Breast epithelium (tissue), 4 donors: ENCODE measurements at places on chromosomes 2 and 18.

DNA sequence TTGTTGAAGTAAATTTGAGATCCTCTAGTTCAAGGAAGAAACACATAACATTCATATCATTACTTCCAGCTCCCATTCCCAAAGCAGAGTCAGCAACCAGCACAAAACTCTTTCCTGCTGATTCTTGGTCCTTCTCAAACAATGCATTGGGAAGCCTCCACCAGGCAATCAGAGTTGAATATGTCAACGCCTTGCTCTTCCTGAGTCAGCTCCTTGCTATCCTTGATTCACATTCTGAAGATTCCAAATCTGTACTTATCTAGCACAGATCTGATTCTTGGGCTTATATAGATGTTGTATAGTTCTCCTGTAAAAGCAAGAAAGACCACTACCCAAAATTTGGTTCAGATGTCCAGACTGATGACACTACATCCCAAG is 29.6 kb downstream of the CFAP210 start:
- H3K4me3 ChIP-seq: no peak overlapping the region
- H3K27ac ChIP-seq: no peak overlapping the region
- no peak for DNase-seq
- no peaks in the 10 kb centered on the region for H3K36me3 ChIP-seq
- H3K4me1 ChIP-seq: no peaks in the 10 kb centered on the region

- no peaks in the 10 kb centered on the region for H3K27me3 ChIP-seq
- H3K36me3 ChIP-seq: peaks cover 7% of the 10 kb centered on the region
- no peak for DNase-seq
- no peak overlapping the region for H3K4me3 ChIP-seq
- H3K4me1 ChIP-seq: no peaks in the 10 kb centered on the region
Measured at GRCh38 chr2:43950383-43951008, 45.3 kb downstream of the LRPPRC start.

DNA sequence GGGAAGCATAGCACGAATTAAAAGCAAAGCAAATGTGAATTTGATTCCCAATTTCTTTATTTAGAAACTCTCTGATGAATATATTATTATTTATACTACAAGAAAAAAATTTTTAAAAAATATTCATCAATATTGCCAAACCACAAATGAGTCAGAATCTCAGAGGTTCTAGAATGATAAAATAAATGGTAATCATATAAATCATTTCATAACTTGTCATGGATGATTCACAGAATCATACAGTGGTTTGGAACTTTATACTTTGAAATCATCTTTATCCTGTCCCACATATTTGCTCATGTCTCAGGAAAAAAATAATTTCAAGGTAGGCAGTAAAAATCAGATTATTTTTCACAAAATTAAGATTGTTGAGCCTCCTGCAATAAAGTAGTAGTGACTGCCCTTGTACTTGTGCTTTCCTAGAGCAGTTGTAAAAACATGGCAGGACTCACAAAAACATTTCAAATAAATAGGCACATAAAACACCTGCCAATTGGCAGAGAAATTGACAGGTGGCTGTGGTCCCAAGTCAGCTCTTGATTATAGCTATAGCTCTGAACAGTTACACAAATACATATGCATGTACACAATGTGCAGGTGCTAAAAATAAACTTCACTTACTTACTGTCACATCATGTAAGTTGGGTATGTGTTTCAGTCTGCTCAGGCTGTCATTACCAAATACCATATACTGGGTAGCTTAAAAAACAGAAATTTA is 273.9 kb upstream of the SESTD1 start:
- no peak overlapping the region for H3K27ac ChIP-seq
- no peaks in the 10 kb centered on the region for H3K4me1 ChIP-seq
- no peak for DNase-seq
- H3K4me3 ChIP-seq: no peak overlapping the region
- no peaks in the 10 kb centered on the region for H3K36me3 ChIP-seq

GRCh38 chr2:174085781-174086180 is 120.6 kb upstream of the SP3 start:
- no peak overlapping the region for H3K4me3 ChIP-seq
- no peaks in the 10 kb centered on the region for H3K36me3 ChIP-seq
- no peaks in the 10 kb centered on the region for H3K4me1 ChIP-seq
- H3K27ac ChIP-seq: no peak overlapping the region
- H3K27me3 ChIP-seq: no peaks in the 10 kb centered on the region

GRCh38 chr2:236254001-236254400 is 10.2 kb downstream of the ASB18 start:
- H3K27ac ChIP-seq: no peak overlapping the region
- no peaks in the 10 kb centered on the region for H3K4me1 ChIP-seq
- no peaks in the 10 kb centered on the region for H3K27me3 ChIP-seq
- no peaks in the 10 kb centered on the region for H3K36me3 ChIP-seq

DNA sequence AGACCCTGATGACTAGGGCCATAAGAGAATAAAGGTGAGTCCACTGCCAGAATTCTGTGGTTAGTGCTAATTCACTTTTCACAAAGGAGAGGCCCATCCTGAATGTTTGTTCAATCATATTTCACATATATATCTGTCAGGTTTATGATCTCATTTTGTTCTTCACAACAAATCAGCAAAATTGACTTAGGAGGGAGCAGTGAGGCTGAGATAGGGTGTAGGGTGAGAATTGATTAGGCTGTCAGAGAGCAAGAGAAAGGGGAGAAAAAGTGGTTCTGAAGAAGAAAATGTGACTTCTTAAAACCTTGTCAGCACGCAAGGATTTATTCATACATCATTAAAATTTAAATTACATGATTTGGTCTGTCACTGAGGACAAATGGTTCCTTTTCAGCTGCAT is 117.7 kb downstream of the FHOD3 start:
- no peaks in the 10 kb centered on the region for H3K4me1 ChIP-seq
- DNase-seq: no peak

DNA sequence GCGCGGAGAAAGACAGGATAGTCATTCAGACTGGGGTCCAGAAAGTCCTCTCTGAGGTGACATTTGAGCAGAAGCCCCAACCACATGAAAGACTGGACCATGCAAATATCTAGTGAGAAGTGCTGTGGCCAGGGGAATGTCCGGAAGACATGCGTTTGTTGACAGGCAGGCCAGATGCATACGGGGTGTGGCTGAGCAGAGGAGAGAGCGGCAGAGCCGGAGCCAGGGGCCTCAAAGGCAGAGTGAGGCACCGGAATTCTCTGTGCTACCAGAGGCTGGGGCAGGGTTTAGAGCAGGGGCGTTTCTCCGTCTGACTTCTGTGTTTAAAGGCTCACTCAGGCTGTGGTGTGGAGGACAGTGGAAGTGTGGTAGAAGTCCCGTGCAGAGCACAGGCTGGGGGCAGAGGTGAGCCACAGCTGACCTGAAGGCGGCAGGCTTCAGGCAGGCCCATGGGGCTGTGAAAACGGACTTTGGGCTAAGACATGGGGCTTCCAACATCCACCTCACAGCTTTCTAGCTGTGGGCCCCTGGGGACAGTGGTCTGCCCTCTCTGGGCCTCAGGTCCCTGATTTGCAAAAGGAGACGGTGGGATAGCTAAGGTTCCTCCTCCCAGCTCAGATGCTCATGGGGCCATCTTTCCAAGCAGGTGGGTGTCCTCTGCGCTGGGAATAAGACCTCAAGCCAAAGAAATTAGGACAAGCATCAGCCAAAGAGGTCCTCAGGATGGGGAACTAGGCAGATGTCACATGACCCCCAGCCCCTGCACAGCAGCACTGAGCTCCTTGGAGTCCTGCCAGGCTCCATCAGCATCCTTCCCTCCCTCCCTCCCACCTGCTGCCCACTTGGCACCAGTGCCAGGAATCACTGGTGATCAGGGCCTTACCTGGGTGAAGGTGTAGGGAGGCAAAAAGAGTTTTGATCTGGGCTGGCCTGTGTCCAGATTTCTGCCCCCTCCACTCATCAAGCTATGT is 11.2 kb downstream of the RUFY4 start:
- DNase-seq: no peak
- H3K4me3 ChIP-seq: no peak overlapping the region
- H3K4me1 ChIP-seq: no peaks in the 10 kb centered on the region

- no peaks in the 10 kb centered on the region for H3K4me1 ChIP-seq
- H3K27me3 ChIP-seq: no peaks in the 10 kb centered on the region
- DNase-seq: no peak
- H3K36me3 ChIP-seq: no peaks in the 10 kb centered on the region
Measured at GRCh38 chr2:203328760-203329540, 756 bp downstream of the ABI2 start.

- H3K36me3 ChIP-seq: no peaks in the 10 kb centered on the region
- no peak for DNase-seq
- no peaks in the 10 kb centered on the region for H3K27me3 ChIP-seq
- H3K4me3 ChIP-seq: no peak overlapping the region
Measured at GRCh38 chr2:217837530-217837929, 165.3 kb downstream of the TNS1 start.

DNA sequence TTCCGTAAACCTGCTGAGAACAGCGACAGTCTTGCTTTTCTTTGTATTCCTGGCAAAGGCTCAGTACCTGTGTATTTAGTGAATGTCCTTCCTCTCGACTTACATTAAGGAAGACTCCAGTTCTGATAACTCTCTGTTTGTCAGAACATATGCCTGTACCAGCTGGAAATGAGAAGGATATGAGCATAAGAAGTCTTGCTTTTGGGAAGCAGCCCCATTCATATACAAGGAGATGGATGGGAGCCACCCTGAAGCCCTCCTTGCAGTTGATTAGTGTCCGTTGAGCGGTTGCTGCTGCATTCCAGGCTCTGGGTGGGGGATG is 59.8 kb downstream of the SH3BP4 start:
- no peak for DNase-seq
- H3K36me3 ChIP-seq: no peaks in the 10 kb centered on the region
- H3K4me3 ChIP-seq: no peak overlapping the region
- no peak overlapping the region for H3K27ac ChIP-seq
- H3K27me3 ChIP-seq: no peaks in the 10 kb centered on the region
- no peaks in the 10 kb centered on the region for H3K4me1 ChIP-seq

DNA sequence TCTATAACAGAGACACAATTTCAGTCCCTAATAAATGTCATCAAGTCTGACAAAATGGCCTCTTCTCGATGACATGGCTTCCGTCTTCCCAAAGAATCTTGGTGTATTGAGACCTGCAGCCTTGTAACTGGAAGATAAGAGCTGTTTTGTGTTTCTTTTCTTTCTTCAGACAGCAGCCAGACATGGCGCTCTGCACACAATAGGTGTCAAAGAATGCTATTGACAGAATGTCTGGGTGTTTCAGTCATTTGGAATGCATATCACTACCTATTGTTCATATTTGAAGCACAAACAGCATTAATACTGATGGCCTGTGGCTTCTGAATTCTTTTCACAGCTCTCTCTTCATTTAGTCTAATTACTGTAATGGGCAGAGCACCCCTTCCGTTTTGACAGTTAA is 344.8 kb downstream of the RPRM start:
- H3K27me3 ChIP-seq: no peaks in the 10 kb centered on the region
- no peaks in the 10 kb centered on the region for H3K4me1 ChIP-seq
- no peak for DNase-seq
- no peak overlapping the region for H3K27ac ChIP-seq
- no peak overlapping the region for H3K4me3 ChIP-seq
- H3K36me3 ChIP-seq: no peaks in the 10 kb centered on the region

DNA sequence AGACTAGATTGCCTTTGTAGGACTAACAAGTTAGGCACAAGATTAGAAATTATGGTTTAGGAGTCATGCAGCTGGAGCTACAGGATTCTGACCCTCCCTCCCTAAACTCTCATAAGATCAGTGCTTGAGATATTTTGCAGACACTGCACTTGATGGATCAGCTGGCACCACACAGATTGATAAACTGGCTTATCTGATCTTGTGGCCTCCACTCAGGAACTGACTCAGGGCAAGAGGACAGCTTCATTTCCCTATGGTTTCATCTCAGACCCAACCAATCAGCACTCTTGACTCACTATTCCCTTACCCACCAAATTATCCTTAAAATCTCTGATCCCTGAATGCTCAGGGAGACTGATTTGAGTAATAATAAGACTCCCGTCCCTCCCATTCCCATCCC is 152.3 kb downstream of the DIS3L2 start:
- H3K27me3 ChIP-seq: no peaks in the 10 kb centered on the region
- H3K27ac ChIP-seq: no peak overlapping the region
- no peak for DNase-seq

DNA sequence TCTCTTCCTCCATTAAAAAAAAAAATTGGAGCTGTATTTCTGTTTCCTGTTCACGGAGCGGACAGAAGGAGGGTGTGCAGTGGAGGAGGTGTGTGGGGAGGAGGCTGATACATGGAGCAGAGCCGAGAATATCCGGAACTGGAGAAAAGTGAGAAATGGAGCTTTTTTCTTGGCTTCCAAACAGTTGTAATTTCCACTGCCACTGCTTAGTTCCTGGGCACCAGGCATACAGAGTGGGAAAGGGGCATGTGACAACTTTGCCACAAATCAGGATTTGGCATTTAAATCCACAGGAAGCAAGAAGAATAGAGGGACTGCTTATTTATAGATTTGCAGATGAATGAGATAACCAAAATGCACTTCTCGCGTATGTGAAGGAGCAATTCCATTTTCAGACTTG is 71.2 kb downstream of the BCL11A start:
- no peaks in the 10 kb centered on the region for H3K36me3 ChIP-seq
- DNase-seq: no peak
- H3K27ac ChIP-seq: peak overlapping the region; percentile 34
- H3K4me1 ChIP-seq: no peaks in the 10 kb centered on the region

DNA sequence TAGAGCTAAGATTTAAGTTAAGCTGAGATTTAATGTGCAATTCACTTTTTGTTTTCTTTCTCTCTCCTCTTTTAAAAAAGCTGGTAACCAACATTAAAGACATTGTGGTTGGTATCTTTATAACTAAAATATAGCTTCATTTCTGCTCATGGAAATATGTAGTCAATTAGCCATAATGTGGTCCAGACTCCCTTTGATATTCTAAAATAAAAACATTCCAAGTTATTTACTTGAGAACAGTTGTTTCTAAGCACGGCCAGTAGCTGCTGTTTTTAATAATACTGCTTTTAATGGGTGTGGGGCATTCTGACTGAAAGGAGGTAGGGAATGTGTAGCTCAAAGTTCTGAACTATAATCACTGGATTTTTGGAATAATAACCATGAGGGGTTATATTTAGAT is 183.3 kb upstream of the FBXO11 start:
- H3K4me3 ChIP-seq: no peak overlapping the region
- no peak for DNase-seq
- H3K27me3 ChIP-seq: no peaks in the 10 kb centered on the region
- no peaks in the 10 kb centered on the region for H3K4me1 ChIP-seq
- H3K36me3 ChIP-seq: no peaks in the 10 kb centered on the region

DNA sequence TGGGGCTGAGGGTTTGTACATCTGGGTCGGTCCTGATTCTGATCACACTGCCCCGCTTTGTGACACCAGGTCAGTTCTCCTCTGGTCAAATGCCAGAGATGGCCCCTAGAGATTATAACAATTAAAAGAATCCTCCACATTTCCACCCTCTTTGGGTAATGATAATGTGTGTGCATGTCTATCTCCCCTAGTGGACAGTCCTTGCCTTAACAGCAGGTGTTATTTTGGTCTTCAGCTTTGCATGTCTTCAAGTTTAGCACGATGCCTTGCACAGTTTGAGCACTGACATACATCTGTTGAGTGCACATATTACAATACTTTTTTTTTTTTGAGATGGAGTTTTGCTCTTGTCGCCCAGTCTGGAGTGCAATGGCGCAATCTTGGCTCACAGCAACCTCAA is 25.7 kb upstream of the COX7A2L start:
- H3K27ac ChIP-seq: no peak overlapping the region
- no peaks in the 10 kb centered on the region for H3K36me3 ChIP-seq
- H3K27me3 ChIP-seq: no peaks in the 10 kb centered on the region
- DNase-seq: no peak

- H3K4me3 ChIP-seq: no peak overlapping the region
- DNase-seq: peak; percentile 29
- no peak overlapping the region for H3K27ac ChIP-seq
- no peaks in the 10 kb centered on the region for H3K4me1 ChIP-seq
- no peaks in the 10 kb centered on the region for H3K36me3 ChIP-seq
- no peaks in the 10 kb centered on the region for H3K27me3 ChIP-seq
Measured at GRCh38 chr2:151113318-151113717, 148.3 kb downstream of the RBM43 start.
